ENCODE measurements at places on chromosomes 3 and 15.
A peak's percentile ranks its signal among the peaks of the same experiment; 100 is the strongest.

- no peak for DNase-seq
Measured at GRCh38 chr3:41679374-41679773, 282.5 kb downstream of the ULK4 start.

DNA sequence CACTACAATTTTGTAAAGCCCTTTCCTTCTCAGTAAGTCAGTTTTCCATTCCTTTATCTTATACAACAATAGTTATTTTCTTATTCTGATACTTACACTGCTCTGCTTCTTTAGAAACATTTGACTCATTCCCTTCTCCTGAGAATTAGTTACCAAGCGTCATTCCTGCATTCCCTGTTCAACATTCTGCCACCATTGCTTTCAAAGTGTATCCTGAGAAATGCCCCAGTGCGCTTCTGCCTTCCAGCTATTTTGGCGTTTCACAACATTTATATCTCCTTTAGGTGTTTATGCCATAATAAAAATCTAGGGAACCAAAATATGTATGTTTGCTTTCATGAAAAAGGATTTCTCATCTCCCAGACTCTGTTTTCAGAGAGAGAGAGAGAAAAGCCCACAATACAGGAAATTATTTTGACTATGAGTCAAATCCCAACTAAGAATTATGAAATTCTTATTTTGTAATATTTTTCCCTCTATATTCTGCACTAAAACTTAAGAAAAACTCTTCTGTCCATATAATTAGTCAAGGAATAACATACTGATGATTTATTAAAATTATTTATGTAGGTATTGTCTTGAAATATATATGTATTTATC is 118.2 kb upstream of the RAP2B start:
- DNase-seq: no peak

DNA sequence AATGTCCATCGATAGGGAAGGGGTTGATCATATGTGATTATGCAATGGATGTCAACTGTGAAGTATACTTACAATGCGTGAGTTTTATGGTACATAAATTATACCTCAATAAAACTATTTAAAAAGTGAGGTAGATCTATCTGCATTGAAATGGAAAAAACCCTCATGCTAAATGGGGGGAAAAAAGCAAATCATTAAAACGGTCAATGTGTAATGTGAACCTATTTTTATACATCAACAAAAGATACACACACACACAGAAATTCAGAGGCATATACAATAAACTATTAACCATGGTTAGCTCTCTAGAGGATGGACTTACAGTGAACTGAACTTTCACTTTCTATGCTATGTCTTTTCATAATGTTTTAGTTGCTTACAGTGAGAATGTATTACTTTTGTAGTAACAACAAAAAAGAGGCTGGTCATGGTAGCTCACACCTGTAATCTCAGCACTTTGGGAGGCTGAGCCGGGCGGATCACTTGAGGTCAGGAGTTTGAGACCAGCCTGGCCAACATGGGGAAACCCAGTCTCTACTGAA is 23.1 kb downstream of the STIMATE start:
- DNase-seq: no peak

GRCh38 chr3:1294586-1294985 is 201.8 kb downstream of the CNTN6 start:
- DNase-seq: no peak

- no peak for DNase-seq
Measured at GRCh38 chr3:184186184-184186901, at the start of gene ABCF3. Gene ABCF3 (plus strand): TSS chr3:184186199. CDS start chr3:184186208, 9 bp downstream.

DNA sequence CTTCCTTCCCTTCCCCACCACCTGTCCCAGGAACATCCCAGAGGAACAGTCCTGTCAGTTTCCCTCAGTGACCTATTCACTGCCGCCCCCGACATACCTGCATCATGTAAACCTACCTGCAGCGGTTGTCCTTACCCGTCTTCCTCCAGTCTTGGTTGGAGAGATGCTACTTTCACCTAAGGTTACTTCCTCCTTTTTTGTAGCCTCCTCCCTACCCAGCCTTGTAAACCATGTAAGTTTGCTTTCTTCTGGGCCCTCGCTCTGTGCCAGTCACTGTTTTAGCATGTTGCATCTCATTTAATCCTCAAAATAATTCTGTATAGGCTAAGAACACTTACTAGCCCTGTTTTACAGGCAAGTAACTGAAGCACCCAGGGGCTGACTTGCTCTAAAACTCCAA is 58.3 kb downstream of the GPR171 start:
- DNase-seq: no peak

- peak; percentile 52 for DNase-seq
Measured at GRCh38 chr15:74635228-74635627, 19.6 kb downstream of the CLK3 start.

DNA sequence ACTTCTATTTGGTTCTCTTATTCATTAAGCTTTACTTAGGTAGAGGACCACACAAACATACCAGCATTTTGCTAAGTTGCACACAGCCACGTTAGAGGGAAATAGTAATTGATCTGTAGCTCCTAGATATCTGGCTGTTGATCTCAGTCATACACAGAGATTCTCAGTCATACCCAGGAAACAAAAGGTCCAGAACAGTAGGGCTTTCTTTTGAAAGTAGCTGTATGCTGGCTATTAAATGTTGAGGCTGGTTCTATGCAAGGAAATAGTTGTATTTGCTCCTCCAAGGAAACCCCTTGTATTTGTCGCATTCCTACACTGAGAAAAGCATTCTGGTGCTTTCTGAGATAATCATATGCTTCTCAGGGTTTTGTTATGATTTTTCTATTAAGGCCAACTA is 523.8 kb downstream of the SOX2 start:
- no peak for DNase-seq

DNA sequence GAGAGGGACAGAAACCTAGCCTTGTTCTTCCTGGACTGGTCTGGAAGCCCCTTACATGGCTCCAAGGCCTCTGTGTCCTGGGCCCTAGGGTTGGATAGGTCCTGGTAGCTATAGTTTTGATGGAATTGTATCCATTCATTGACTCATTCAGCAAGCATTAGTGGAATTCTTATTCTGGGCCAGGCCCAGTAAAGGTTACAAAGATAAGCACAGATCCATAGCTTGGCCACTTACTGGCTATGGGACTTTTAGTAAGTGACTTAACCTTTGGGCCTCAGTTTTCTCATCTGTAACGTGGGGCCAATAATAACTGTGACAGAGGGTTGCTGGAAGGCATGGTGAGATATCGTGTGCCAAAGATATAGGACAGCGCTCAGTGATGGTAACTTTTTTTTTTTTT is 13.6 kb upstream of the DAG1 start:
- DNase-seq: no peak

- DNase-seq: no peak
Measured at GRCh38 chr3:68703066-68703465, 229.3 kb downstream of the TAFA4 start.

GRCh38 chr3:14304101-14305045 is 98.0 kb upstream of the SLC6A6 start:
- no peak for DNase-seq

GRCh38 chr3:61783993-61784718 is 222.8 kb downstream of the PTPRG start:
- DNase-seq: no peak

DNA sequence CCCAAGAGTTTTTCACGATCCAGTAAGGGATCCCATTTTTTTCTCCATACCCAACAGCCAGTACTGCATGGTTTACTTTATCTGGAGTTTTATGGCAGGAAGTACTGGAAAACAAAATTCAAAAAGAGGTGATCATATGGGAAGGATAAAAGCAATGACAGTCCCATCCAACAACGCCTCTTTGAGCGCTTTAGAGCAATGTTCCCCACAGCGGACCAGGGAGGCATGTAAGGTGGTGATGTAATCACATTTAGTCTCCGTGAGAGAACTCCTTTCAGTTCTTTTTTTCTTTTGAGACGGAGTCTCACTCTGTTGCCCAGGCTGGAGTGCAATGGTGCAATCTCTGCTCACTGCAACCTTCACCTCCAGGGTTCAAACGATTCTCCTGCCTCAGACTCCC is 21.8 kb downstream of the CTSH start:
- DNase-seq: no peak

DNA sequence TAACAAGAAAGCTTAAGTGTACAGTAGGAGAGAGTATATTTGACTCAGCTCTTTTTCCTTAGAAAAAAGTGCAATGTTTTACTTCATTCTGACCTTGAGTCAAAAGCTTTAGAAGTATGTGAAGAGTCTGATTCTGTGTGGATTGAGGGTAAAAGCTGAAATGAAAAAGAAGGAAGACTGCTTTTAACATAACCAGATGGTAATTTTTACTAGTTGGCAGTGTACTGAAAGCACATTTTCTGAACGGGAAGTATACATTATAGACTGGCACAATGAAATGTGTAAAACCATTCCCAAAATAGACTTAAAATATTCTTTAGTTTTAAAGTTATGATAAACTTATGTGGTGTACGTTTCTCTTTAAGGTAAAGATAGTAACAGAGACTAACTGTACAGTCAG is 197.8 kb upstream of the ZNF717 start:
- no peak for DNase-seq

DNA sequence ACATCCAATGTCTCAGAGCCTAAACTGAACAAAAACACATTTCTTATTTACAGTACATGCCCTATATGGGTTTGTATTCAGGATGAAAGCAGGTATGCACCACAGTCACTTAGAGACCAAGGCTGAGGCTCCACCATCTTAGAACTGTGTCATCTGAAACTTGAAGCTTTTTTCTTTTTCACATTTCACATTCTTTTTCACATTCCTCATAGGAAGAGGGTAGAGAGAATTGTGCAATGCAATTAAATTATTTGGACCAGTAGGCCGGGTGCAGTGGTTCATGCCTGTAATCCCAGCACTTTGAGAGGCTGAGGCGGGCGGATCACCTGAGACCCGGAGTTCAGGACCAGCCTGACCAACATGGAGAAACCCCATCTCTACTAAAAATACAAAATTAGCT is 591.0 kb downstream of the MECOM start:
- DNase-seq: no peak

DNA sequence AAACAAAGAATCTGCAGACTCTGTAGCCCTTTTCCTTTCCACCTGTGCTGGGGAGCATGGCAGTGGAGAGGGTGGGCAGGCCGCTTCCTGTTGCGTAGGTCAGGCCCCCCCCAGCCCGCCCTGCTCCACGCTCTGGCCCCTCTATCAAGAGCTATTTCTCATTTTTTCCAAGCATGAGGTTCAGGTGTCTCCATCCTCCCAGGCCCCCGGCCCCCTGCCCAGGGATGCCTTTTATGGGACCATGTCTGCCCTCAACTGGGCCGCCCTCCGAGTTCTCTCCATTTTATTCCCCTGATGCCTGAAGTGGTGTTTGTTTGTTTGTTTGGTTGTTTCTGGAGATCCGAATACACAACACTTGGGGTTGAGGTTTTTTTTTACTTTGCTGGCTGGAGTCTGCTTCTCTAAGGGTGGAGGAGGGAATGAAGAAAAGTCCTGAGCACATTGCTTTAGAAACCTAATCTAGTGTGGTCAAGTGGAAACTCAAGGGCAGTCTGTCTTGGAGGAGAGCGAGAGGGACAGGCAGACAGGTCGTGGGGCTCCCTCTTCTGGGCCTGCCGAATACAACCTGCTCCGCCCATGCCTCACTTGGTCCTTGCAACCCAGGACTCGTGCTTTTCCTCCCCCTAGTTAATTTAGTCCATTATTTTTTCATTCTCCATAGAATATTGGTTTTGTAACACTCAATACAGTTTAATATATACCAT is 176.5 kb upstream of the LYSMD4 start:
- no peak for DNase-seq

GRCh38 chr3:125337506-125337905 is 37.6 kb downstream of the ZNF148 start:
- no peak for DNase-seq

- no peak for DNase-seq
Measured at GRCh38 chr15:59352189-59352588, 20.5 kb downstream of the MYO1E start.

- no peak for DNase-seq
Measured at GRCh38 chr15:37682304-37682703, 252.1 kb upstream of the TMCO5A start.

GRCh38 chr3:102024270-102024904 is 175.1 kb downstream of the NFKBIZ start:
- no peak for DNase-seq

DNA sequence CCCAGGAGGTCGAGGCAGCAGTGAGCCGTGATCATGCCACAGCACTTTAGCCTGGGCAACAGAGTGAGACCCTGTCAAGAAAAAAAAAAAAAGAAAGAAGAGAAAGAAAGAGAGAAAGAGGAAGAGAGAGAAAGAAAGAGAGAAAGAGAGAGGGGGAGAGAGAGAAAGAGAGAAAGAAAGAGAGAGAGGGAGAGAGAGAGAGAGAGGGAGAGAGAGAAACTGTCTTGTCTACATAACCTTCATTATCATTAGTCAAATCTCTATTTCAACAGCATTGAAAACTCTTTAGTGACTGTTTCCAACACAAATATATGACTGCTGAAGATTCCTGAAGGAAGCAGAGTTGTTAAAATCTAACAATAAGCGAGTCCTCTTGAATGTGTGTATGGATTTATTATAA is 304.3 kb downstream of the MAGI1 start:
- DNase-seq: no peak

DNA sequence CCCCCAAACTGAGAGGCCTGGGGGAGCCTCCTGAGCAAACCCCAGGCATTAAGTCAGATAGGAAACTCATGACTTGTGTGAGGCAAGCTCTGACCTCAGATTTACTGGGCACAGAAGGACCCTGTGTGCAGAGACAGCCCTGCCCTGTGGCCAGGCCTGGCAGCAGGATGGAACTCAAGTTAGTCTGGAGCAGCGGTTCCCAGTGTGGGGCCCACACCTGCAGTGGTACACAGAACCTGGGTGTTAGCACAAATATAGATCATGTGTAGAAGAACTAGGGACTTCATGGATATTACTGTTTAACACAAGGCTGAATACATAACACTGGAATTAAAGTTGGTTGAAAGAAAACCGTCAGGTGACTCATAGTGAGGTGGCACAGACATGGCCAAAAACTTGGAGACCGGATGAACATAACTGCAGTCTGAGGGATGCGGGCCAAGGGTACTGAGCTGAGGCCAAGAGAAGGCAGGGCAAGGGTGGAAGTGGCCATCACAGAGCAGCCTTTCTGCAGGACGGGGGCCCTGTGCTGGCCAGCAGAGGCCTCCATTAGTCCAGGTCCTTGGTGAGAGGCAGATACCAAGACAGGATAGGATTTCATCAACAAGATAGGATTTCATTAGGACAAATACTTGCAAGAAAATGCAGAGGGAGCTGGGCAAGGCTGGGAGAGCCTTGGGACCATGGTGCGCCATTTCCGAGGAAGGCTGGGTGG is 40.9 kb downstream of the IRAK2 start:
- DNase-seq: no peak

DNA sequence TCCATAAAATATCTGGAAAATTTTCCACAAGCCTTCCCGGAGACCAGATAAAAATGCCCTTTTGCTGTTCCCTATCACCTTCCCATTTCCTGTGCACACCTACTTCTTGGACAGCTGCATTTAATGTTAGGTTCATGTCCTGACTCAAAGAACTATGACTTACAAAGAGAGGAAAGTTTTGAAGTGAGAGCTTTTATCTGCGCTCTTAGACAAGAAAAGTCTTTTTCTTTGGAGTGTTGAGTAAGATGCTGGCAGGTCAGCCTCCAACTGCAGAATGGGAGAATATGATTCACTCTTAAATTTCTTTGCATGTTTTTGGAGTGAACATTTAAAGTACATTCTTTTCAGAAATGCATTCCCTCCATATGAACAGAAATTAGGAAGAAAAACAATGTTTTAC is 147.3 kb upstream of the DPH6 start:
- no peak for DNase-seq
